Trophoblast cell (in vitro differentiated cells and primary cell): ENCODE measurements at places on chromosomes 16 and 17.

DNA sequence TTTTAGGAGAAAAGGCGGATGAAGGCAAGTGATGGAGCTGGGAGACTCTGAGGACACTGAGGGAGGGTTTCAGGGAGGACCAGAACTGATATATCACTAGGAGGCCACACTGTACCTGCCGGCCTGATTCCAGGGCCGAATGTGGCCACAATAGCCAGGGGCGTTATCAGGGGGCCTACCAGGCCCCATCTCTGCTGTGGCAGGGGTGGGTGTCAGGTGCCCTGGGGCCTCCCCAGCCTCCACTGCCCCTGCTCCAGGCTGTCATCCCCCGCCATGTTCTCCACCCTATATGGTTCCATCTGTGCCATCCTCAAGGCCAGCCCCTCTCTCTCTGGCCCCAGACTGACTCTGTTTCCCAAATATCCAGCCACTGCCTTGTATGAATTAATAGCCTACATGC lies 246.5 kb downstream of the GSG1L start:
- no peak for DNase-seq

DNA sequence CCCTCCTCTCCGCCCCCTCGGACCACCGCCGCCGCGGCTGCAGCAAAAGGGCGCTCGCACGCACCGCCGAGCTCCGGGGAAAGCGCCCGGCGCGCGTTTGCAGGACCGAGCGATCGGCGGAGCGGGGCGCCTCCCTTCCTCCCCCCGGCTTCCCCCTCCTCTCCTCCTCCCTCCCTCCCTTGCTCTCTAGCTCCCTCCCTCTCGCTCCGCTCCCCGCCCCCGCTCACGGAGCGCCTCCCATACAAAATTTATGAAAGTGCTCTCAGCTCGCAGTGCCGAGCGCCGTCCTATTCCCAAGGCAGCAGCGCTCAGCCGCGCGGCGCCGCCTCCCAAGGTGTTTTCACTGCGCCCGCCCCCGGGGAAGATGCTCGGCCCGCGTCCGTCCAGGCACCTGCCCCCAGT lies at the start of gene RTN4RL1:
TSS of gene RTN4RL1 (minus strand) at position 115 of the 402 bp plus-strand sequence. CDS start 469 bp downstream, outside the sequence.
- DNase-seq = peak; percentile 67

GRCh38 chr16:23876256-23876896 lies 40.6 kb downstream of the PRKCB start:
- DNase-seq = no peak

- DNase-seq = no peak
Observed at GRCh38 chr17:38896346-38896954, 26.6 kb downstream of the LASP1 start.

GRCh38 chr16:87527055-87527724 lies 34.4 kb upstream of the ZCCHC14 start:
- no peak for DNase-seq

GRCh38 chr16:88835818-88836217 lies 20.9 kb downstream of the GALNS start:
- no peak for DNase-seq

DNA sequence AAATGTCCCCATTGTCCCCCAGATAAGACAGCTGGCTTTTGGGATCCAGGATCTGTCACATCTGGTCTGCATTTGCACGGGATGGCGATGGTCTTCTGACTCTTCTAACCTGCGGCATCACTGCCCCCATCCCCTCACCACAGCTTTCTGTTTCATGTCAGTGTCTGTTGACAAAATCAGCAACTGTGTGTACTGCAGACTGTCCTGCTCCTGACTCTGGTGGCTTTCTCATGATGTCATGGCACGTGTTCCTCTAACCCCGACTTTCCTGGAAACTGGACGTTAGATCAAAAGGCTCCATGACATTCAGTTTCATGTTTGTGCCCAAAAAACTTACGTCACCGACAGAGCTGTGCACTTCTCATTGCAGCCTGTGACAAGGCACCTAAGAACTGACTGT lies 30.1 kb upstream of the CPNE2 start:
- DNase-seq = no peak

GRCh38 chr16:8678068-8678927 lies 3.9 kb downstream of the ABAT start:
- DNase-seq = peak; percentile 92

- DNase-seq = no peak
Observed at GRCh38 chr17:56481659-56482058, 111.8 kb upstream of the NOG start.

DNA sequence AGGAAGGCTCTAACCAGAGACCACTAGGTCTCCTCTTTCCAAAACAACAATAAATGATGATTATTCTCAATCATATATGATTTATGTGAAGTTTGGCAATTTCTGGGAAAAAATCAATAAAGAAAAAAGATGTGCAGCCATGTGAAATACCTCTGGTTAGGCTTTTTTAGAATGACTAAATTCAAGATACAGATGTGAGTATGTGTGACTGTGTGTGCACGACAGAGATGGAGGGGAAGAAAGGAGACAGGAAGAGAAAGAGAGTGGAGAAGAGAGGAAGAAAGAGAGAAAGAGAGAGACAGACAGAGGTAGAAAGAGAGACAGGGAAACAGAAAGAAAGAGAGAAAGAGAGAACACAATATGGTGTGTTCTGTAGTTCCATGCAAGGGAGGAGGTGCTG lies 558.6 kb upstream of the CDH5 start:
- no peak for DNase-seq

DNA sequence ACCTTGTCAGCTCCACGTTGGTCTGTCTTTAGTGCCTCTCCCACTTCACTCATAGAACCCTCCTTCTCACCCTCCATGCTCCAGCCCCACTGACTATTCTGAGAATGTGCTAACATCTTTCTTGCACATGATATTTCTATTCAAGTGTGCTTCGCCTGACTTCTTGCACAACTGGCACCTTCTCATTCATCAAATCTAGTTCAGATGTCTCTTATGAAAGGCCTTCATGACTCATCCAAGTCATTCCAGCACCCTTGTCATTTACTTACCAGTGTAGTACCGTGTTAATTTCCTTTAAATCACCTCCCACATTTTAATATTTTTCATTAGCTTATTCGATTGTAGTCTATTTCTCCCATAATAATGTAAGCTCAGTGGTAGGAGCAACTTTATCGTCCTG lies 197.8 kb upstream of the PIRT start:
- no peak for DNase-seq

- no peak for DNase-seq
Observed at GRCh38 chr16:48367441-48368049, 17.7 kb downstream of the SIAH1 start.

GRCh38 chr16:30397776-30398660 lies 2.8 kb downstream of the ZNF48 start:
- DNase-seq = no peak

- DNase-seq = no peak
Observed at GRCh38 chr17:81537343-81537855, 9.2 kb downstream of the FSCN2 start.

DNA sequence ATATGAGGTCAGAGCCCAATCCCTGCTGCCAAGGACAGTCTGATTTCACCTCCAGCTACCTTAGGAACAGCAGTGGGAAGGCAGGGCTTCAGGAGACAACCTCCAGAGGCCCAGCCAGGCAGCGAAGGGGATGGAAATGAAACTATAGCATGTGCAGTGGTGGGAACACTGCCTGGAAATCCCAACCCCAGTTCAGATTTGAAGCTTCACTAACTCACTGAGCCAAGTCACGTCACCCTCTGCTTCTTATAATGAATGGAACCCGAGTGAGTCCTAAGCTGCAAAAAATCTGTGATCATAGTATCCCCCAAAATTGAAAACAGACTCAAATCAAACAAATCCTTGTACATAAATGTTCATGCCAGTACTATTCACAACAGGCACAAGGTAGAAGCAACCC lies 36.0 kb upstream of the SLC39A11 start:
- DNase-seq = no peak

DNA sequence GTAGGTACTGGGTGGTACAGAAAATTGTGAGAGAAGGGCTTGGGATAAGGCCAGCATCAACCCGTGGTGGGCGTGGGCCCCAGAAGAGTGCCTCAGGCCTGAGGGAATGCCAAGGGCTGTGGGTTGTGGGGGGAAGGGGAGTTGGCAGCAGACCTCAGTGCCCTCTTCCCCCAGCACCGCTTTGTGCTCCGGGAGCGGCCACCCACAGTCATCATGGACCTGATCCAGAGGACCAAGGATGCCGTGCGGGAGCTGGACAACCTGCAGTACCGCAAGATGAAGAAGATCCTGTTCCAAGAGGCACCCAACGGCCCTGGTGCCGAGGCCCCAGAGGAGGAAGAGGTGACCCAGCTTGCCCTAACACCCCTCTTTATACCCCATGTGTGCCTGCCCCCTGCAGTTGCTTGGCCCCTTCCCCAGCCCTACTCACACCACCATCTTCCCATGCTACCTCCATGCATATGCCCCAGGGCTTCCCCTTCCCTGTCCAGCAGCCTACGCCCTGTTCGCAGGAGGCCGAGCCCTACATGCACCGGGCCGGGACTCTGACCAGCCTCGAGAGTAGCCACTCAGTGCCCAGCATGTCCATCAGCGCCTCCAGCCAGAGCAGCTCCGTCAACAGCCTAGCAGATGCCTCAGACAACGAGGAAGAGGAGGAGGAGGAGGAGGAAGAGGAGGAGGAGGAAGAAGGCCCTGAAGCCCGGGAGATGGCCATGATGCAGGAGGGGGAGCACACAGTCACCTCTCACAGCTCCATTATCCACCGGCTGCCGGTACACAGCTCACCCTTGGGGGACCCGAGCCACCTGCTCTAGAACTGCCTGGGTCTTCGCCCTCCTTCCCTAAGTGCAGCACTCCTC lies 9.1 kb downstream of the TAOK2 start:
- DNase-seq = no peak

GRCh38 chr16:12011565-12011964 lies 35.0 kb downstream of the SNX29 start:
- DNase-seq = no peak

GRCh38 chr16:22622703-22623102 lies 112.0 kb downstream of the NPIPB5 start:
- no peak for DNase-seq

- DNase-seq = no peak
Observed at GRCh38 chr16:86880316-86881117, 302.2 kb downstream of the FOXL1 start.

DNA sequence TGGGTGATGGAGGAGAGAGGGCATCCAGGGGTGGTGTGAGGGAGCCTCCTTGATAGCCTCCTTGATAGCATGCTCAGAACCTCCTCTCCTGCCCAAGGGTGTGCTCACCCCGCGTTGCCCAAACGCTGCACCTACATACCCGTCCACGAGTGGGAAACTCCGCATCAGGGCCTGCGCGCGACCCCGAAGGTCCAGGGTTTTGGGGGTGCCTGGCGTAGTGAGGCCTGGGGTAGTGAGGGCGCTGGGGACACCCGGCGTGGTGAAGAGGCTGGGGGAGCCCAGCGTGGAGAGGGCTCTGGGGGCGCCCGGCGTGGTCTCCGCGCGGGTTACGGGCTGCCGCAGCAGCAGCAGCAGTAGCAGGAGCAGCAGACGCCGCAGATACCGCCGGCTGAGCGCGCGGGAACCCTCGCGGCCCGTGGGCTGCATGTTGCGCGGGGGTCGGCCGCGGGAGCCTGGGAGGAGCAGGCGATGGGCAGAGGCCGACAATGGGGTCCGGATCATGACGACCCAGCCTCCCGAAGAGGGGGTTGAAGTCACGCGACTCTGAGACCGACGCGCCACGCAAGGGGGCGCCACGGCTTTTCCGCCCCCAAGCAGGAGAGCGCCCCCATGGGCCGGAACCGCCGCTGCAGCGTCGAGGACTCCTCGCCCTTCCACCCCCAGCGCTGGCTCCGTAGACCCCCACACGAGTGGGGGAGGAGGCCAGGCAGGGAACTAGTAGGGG lies at the start of gene DPEP3:
TSS of gene DPEP3 (minus strand) at position 545 of the 724 bp plus-strand sequence. CDS start at position 426, 119 bp downstream.
- DNase-seq = no peak

- peak; percentile 29 for DNase-seq
Observed at GRCh38 chr16:84687715-84688114, 12.1 kb upstream of the USP10 start.

GRCh38 chr17:50211249-50212120 lies 10.1 kb upstream of the COL1A1 start:
- DNase-seq = no peak

GRCh38 chr17:47200325-47200664 lies 8.9 kb upstream of the MYL4 start:
- no peak for DNase-seq

GRCh38 chr16:66435896-66436295 lies 8.8 kb downstream of the BEAN1 start:
- DNase-seq = no peak

- DNase-seq = no peak
Observed at GRCh38 chr17:70787721-70788300, 618.5 kb downstream of the KCNJ2 start.

DNA sequence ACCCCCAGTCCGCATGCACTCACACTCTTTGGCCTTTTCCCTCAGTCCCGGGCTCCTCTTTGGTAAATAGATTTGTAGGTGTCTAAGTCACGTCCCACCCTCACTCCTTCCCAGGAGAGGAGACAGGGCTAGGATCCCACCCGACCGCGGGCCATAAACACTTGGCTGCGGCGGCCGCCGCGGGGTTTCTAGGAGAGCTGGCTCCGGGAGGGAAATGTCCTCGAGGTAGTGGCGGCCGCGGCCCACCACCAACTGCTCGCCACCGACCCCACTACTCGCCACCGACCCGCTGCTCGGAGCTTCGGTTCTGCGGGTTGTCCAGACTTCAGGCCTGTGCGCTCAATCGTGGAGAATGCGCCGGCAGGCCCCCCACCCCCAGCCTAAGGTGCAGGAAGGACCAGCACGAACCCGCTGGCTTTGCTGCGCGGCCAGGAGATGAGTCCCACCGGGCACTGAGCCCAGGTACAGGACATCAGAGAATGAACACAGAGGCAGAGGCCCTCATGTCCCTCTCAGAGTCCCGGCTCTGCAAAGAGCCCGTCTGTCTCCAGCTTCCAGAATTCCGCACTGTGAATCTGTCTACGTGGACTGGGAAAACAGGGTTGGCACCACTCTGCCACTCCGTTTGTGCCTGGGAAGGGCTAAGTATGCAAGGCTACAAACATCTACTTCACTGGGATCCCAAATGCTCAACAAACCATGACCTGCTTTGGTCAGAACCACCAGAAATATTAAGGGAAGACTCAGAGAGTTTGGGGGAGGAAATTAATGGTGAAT lies 2.5 kb downstream of the PRAC2 start:
- DNase-seq = no peak

DNA sequence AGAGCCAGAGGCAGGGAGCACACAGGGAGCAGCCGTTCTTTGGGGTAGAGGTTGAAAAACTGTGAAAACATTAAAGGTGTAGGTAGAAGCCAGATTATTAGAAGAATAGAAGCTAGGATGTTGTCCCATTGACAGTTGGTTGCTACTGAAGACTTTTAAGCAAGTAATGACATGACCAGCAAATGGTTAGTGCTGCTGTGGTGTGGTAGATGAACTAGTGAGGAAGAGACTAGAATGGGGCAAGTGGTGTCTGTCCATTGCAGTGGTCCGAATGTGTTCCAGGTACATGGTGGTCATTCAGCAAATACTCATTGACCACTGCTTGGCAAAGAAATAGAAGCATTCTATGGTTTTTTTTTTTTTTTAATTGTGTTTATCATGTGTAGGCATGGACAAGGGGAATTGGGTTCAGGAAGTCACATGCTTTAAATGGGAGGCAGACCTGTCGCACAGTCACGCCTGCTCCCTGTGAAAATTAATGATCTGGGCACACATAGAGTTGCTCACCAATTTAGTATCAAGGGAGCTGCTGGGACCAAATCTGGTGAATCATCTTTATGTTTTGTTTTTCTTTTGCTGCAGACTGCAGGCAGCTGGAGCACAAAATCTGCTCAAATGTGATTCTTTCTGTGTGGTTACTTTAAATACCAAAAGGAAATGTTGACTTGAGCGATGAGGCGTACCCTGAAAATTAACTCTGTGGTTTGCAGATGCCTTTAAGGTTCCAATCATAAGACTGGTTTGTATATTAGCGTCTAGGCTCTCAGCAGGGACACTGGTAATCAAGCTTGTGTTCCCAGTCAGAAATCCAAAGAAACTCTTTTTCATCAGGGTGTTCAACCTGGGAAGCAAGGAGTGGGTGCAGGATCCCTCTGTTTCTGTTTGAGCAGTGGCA lies 30.7 kb downstream of the YPEL2 start:
- DNase-seq = no peak
